ENCODE measurements at places on chromosomes 12 and 14.
A peak's percentile ranks its signal among the peaks of the same experiment; 100 is the strongest.

- DNase-seq: peak; percentile 29
These were observed 106.9 kb upstream of the ETV6 start for GRCh38 chr12:11542599-11542998.

- DNase-seq: no peak
These were observed 94.1 kb downstream of the SLC8A3 start for GRCh38 chr14:70094631-70095030.

GRCh38 chr14:102805941-102806340, 28.7 kb downstream of the TRAF3 start:
- DNase-seq: no peak

DNA sequence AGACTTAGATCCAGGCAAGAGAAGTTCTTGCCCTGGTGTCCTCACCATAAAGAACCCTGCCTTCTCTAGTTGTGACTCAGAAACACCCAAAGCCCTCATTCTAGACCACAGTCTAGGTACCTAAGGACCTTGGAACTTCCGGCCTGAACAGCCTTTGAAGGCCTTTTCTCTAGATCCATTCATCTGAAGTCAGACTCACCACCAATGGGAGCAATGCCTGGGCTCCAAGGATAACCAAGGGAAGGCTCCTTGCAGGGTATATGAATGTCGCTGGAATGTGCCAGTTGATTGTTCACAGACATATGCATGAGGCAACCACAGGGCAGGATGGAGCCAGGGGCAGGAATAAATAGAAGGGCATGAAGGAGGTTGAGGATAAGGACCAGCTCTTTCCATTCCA, 86.3 kb downstream of the PLCZ1 start:
- DNase-seq: no peak

DNA sequence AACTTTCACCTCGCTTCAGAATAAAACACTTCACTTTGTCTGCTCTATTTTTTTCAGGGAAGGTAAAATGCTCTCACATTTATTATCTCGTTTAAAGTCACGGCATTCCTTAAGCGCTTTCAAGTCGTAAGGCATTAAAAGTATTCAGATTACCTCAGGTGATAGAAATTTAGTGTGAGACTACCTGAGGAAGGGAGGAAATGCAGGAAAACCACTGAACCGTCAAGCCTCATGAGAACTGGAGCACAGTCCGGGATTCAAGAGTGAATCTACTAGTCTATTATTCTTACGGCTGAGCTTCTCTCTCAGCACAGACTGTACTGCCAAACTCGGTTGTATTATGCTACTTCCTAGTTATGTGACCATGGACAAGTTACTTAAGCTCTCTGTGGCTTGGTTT, 8.3 kb upstream of the PPFIBP1 start:
- DNase-seq: peak; percentile 95

GRCh38 chr12:14995583-14996425, 23.0 kb downstream of the PDE6H start:
- DNase-seq: peak; percentile 40

DNA sequence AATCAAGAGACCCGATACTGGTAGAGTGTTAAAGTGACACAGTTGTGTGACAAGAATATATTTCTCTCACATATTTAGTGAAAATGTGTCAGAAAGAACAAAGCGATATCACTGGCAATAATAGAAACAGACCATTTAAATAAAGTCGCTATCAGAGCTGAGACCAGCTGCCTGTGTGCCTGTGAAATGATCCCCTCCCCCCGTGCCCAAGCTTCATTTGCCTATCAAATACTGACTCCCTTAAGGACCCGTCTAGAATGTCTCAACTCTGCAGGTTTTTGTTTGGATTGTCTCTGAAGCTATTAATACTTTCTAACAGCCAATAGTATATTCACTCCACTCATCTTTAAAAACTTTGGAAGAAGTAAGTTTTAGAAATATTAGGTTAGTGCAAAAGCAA, 98.9 kb downstream of the EGLN3 start:
- peak; percentile 25 for DNase-seq

GRCh38 chr12:90062799-90063198, 354.2 kb upstream of the ATP2B1 start:
- DNase-seq: peak; percentile 30

- no peak for DNase-seq
These were observed 4.5 kb upstream of the DHRS7 start for GRCh38 chr14:60169722-60170121.

- DNase-seq: no peak
These were observed 4.1 kb downstream of the ETFBKMT start for GRCh38 chr12:31663576-31663975.

DNA sequence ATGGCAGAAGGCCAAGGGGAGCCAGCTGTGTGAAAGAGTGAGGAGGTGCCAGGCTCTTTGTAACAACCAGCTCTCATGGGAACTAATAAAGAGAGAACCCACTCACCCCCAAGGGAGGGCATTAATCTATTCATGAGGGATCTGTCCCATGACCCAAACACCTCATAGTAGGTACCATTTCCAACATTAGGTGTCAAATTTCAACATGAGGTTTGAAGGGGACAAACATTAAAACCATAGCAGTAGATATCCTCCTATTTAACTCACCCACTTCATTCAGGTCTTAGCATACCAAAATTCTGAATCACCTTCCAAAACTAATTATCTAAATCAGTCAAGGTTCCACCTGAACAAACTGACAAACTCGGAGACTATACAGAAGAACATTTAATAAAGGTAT, 75.3 kb downstream of the PPFIA2 start:
- DNase-seq: no peak

- no peak for DNase-seq
These were observed 1.5 kb upstream of the SUPT16H start for GRCh38 chr14:21385188-21385904.

DNA sequence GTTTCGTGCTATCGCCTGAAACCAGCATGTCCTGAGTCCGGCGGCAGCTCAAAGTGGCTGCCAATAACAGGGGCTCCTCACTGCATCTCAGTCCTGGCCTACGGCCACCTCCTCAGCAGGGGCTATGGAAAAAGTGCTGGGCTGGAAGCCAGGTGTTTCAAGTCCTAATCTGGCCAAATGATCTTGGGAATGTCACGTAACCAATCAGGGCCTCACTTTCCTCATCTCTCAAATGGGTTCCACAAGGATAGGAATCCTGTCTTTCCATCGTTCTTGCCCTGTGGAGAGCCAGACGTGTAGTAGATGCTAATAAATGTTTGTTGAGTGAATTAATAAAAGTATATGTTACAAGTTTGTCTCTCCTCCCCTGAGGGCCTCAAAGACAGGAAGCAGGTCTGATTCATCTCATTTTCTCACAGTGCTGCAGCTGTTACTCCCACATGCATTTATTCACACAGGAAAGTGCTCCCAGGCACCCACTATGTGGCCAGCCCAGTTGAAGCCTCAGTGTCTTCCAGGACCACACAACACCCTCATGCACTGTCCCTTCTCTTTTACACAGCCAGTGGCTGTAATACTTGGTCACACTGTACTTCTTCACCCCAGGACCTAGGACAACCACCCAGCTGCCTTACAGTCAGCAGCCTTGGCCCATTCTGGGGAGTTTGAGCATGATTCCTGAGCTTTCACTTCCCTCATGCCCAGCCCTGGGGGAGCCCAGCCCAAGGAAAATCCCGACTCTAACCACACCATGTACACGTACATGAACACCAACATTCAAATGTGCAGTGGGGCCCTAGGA, 5.0 kb downstream of the CMKLR1 start:
- DNase-seq: peak; percentile 21

GRCh38 chr12:40300490-40300889, 75.7 kb downstream of the LRRK2 start:
- no peak for DNase-seq

GRCh38 chr14:89891055-89891454, 63.5 kb downstream of the EFCAB11 start:
- no peak for DNase-seq

- no peak for DNase-seq
These were observed 300 bp downstream of the SSH1 start for GRCh38 chr12:108857158-108857407.

- DNase-seq: no peak
These were observed 4.8 kb downstream of the DIO2 start for GRCh38 chr14:80206351-80207080.

- no peak for DNase-seq
These were observed 408.9 kb upstream of the FBXO33 start for GRCh38 chr14:39841088-39841487.

DNA sequence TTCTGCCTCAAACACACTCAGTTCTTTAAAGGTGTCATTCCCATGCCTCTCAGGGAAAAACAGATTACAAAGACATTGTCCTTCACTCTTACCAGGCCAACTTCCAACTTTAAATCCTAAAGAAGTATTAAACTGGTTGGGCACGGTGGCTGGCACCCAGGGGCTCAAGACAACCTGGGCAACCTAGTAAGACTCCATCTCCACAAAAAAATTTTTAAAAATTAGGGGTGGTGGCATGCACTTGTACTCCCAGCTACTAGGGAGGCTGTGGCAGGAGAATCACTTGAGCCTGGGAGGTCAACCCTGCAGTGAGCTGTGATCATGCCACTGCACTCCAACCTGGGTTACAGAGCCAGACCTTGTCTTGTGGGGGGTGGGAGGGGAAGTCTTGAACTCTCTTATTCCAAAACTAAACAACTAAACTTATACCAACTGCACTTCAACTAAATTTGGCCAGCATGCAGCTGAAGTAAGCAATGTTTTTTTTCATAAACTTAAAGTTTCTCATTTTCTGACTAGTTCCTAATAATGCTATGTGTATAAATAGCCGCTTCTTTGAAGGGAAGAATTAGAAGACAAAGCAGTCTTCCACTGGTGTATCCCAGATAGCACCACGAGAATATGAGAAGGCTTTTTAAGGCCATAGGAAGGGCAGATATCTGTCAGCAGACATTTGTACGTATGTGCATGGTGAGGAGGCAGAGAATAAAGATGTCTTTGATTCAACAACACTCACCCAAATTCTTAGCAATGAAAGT, 2.4 kb downstream of the SLC11A2 start:
- no peak for DNase-seq

GRCh38 chr14:27427796-27428195, 830.0 kb upstream of the NOVA1 start:
- no peak for DNase-seq

- DNase-seq: peak; percentile 69
These were observed 5.9 kb upstream of the RERG start for GRCh38 chr12:15227004-15227679.

DNA sequence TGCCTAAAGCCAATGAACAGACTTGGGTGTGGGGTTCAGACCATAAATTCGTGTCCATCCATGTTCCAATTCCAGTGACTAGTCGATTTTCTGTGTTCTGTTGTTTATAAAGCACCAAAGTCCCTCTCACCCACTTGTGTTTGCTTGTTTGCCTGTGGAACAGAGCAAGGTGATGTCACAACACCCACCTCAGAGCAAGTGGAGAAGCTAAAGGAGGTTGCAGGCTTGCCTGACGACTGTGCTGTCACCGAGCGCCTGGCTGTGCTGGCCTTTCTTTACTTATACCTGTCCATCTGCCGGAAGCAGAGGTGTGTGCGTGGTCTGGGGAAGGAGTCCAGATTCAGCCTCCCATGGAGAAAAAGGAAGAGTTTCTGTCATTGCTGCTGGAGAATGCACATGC, 6.0 kb downstream of the MVK start:
- DNase-seq: no peak

GRCh38 chr12:117994551-117995438, 21.7 kb upstream of the RFC5 start:
- no peak for DNase-seq

- DNase-seq: no peak
These were observed 571.4 kb downstream of the NOVA1 start for GRCh38 chr14:26026384-26026783.

DNA sequence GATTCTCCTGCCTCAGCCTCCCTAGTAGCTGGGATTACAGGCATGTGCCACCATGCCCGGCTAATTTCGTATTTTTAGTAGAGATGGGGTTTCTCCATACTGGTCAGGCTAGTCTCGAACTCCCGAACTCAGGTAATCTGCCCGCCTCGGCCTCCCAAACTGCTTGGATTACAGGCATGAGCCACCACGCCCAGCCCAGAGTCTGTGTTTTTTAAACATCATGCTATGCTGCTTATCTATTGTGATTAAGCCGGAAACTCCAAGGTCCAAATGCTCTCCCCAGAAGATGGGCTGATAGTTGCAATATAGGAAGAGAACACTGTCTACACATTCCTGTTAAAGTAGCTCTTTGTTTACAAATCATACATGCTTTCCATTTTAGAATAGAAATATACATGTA, 30.5 kb upstream of the MAX start:
- no peak for DNase-seq

DNA sequence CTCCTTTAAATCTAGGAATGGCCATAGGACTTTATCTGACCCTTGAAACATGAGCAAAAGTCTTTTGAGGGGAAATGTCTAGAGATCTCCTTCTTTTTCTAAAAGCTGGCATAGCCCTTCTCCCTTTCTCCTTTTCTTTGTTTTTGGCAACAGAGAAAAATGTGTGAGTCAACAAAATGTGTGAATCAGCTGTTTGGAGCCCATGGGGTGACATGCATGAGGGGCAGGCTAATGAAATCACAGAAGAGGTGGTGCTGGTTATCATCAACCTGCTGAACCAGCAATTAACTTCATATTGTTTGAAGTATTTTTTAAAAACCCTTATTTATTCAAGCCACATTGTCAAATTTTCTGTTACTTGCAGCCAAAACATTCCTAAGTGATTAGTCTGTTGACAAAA, 132.3 kb downstream of the CCDC59 start:
- DNase-seq: peak; percentile 42
